Stimulated activated memory B cell treated with anti-CD40 and anti-IgM and Interleukin-4, amounts not matched to agents 10 μg/mL and 1 μg/mL and 100 μg/mL, for 72 hours (primary cell): ENCODE measurements at places on chromosomes 5 and 9.

GRCh38 chr5:140037012-140037411 is 6.1 kb downstream of the NRG2 start:
- peaks cover 67% of the 10 kb centered on the region for H3K27me3 ChIP-seq
- H3K4me1 ChIP-seq = peaks cover 24% of the 10 kb centered on the region
- H3K4me3 ChIP-seq = no peak overlapping the region
- no peaks in the 10 kb centered on the region for H3K36me3 ChIP-seq

- H3K27me3 ChIP-seq = no peaks in the 10 kb centered on the region
- H3K27ac ChIP-seq = no peak overlapping the region
- no peaks in the 10 kb centered on the region for H3K4me1 ChIP-seq
These were observed 38.7 kb downstream of the FCHO2 start for GRCh38 chr5:72994578-72994977.

GRCh38 chr5:1814183-1815020 is 13.2 kb downstream of the NDUFS6 start:
- H3K27me3 ChIP-seq = no peaks in the 10 kb centered on the region
- H3K36me3 ChIP-seq = peaks cover 80% of the 10 kb centered on the region

DNA sequence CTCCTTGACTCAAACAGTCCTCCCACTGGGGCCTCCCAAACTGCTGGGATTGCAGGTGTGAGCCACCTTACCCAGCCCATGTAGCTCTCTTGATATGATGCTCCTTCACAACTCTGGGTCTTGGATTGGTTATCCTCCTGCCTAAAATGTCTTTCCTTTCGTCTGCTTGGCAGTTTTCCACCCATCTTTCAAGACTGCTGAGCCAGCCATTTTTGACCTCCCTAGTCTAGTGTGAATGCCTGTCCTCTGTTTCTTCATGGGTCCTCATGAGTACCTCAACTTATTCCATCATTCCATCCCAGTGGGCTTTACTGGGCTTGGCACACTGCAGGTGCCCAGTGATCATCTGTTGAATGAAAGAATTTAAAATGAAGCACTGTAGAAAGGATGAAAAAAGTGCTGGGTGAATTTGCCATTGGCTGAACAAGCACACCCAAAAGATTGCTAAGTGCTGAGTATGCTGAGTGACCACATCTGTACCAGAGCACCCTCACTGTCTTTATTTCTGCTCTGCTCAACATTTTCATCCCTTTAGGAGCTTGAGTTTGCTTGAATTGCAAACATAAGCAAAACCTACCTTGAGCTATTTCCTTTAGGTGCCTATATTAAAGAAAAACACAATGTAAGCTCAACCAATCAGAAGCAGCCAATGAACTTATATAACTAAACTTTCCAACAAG is 84.8 kb upstream of the FAM169A start:
- no peak for ATAC-seq
- no peaks in the 10 kb centered on the region for H3K4me1 ChIP-seq
- H3K36me3 ChIP-seq = no peaks in the 10 kb centered on the region
- H3K27ac ChIP-seq = no peak overlapping the region
- peaks cover 15% of the 10 kb centered on the region for H3K27me3 ChIP-seq

DNA sequence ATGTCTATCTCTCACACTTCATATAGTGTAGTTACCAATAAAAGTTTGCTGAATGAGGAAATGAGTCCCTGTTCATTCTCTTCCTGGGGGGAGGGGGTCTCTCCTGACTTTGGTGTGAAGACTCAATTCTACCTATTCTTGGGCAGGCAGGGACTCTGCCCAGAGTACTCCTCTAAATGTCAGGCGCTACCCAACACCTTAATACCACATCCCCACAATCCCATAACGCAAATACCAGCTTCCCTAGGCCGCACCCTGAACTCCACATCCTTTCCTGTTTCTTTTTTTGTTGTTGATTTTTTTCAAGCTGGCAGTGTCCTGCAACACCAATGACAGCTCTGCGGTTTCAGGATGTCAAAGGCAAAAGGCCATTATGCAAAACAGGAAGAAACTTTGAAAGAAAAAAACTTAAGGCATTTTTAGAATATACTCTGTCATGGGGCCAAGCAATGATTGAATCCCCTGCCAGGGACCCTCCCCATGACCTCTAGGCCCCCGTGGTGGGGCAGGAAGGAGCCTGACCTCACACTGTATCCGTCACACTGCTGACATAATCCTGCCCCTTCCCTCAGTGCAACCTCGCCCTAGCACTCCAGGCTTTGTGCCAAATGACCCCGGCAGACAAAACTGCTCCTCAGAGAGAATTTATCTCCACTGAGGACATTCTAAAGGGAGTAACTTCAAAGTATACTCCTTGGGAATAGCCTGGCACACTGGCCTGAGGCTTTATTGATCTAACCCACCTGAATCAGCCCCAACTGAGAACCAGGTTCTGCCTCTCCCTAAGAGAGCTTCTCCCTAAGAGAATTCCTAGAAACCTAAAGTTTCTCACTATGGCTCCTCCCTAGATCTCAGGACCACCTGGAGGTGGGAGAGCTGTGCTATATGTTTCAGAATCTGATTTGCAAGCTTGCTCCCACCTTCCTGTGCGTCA is 8.0 kb downstream of the B4GALT1 start:
- H3K4me1 ChIP-seq = peaks cover 90% of the 10 kb centered on the region
- peaks cover 14% of the 10 kb centered on the region for H3K36me3 ChIP-seq
- peak; percentile 32 for ATAC-seq
- H3K27me3 ChIP-seq = no peaks in the 10 kb centered on the region

DNA sequence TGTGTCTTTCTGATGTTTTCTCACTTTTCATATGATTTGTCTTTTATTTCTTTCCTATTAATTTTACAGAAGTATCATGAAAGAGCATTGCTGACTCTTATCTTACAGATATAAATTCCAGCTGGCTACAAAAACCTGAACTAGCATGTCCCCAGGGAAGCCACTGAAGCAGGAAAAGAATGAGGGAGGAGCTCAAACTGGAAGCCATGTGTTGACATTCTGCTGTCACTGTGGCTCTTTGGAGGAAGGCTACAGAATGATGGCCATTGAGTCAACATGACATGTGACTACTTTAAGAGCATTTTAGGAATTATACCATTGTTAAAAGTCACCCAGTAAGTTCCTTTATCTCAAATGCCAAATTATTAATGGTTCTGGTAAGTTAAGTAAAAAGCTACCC is 638.3 kb upstream of the DMAC1 start:
- no peaks in the 10 kb centered on the region for H3K4me1 ChIP-seq
- no peaks in the 10 kb centered on the region for H3K36me3 ChIP-seq
- ATAC-seq = no peak
- H3K4me3 ChIP-seq = no peak overlapping the region
- no peaks in the 10 kb centered on the region for H3K27me3 ChIP-seq

GRCh38 chr5:139630855-139631254 is 17.3 kb upstream of the CXXC5 start:
- ATAC-seq = no peak
- no peak overlapping the region for H3K4me3 ChIP-seq
- H3K27ac ChIP-seq = no peak overlapping the region
- peaks cover 10% of the 10 kb centered on the region for H3K36me3 ChIP-seq
- H3K4me1 ChIP-seq = peaks cover 30% of the 10 kb centered on the region
- no peaks in the 10 kb centered on the region for H3K27me3 ChIP-seq
